ENCODE measurements at places on chromosomes 7 and 10.
A peak's percentile ranks its signal among the peaks of the same experiment; 100 is the strongest.

- H3K27me3 ChIP-seq: no peaks in the 10 kb centered on the region
- peak overlapping the region; percentile 84 for H3K27ac ChIP-seq
- H3K4me1 ChIP-seq: peaks cover 81% of the 10 kb centered on the region
Measured at GRCh38 chr7:134992626-134993179, 6.4 kb downstream of the AGBL3 start.

GRCh38 chr7:12635830-12636229, 51.6 kb upstream of the ARL4A start:
- peaks cover 20% of the 10 kb centered on the region for H3K4me1 ChIP-seq
- no peaks in the 10 kb centered on the region for H3K27me3 ChIP-seq
- no peak for DNase-seq
- H3K4me3 ChIP-seq: peak overlapping the region; percentile 72
- H3K36me3 ChIP-seq: no peaks in the 10 kb centered on the region
- peak overlapping the region; percentile 40 for H3K27ac ChIP-seq

GRCh38 chr7:69762821-69763352, 164.6 kb downstream of the AUTS2 start:
- H3K4me1 ChIP-seq: peaks cover 2% of the 10 kb centered on the region
- no peak for DNase-seq
- no peak overlapping the region for H3K27ac ChIP-seq

DNA sequence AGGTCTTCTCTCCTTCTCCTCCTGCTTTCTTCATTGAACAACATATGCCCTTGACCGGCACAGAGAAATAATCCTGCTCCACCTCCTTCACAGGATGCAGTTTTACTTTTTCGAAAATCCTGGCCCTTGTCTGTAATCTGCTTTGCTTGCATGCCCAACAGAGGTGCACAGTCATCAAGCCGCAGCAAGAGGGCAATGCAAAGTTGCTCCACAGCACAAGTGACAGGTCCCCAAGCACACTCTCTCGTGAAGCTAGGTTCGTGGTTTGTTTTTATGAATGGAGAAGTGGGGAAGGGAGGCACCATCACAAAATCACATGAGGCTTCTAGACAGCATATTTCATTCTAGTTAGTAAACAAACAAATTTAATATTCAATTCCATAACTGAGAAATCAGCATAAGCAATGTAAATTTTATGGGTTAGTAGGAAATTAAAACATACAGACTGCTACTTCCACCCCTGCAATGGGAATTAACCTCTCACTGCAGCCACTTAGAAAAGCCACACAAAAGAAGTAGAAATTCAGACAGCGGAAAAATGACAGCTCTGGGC, 178.8 kb downstream of the TPK1 start:
- H3K4me1 ChIP-seq: no peaks in the 10 kb centered on the region
- no peaks in the 10 kb centered on the region for H3K36me3 ChIP-seq
- no peak overlapping the region for H3K4me3 ChIP-seq

DNA sequence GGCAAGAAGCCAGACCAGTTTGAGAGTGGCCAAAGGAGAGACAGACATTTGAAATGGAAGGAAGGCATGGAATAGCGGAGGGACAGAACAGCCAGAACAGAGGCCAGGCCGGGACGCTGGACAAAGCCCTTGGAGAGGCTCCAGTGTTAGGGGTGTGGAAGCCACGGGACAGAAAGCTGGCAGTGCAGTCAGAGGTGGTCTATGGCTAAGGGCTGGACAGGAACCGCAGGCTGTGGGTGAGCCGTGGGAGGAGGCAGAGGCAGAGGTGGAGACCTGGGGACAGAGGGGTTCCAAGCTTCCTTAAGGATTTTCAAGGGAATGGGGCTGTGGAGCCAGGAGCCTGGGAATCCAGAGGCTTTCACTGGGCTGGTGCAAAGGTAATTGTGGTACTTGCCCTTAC, 301.1 kb downstream of the GFRA1 start:
- no peak overlapping the region for H3K4me3 ChIP-seq
- no peaks in the 10 kb centered on the region for H3K36me3 ChIP-seq
- no peak for DNase-seq
- H3K27ac ChIP-seq: no peak overlapping the region

GRCh38 chr10:48246501-48246900, 28.0 kb downstream of the FRMPD2 start:
- peaks cover 3% of the 10 kb centered on the region for H3K27me3 ChIP-seq
- no peak overlapping the region for H3K4me3 ChIP-seq
- H3K36me3 ChIP-seq: no peaks in the 10 kb centered on the region
- H3K27ac ChIP-seq: no peak overlapping the region
- DNase-seq: no peak
- no peaks in the 10 kb centered on the region for H3K4me1 ChIP-seq

DNA sequence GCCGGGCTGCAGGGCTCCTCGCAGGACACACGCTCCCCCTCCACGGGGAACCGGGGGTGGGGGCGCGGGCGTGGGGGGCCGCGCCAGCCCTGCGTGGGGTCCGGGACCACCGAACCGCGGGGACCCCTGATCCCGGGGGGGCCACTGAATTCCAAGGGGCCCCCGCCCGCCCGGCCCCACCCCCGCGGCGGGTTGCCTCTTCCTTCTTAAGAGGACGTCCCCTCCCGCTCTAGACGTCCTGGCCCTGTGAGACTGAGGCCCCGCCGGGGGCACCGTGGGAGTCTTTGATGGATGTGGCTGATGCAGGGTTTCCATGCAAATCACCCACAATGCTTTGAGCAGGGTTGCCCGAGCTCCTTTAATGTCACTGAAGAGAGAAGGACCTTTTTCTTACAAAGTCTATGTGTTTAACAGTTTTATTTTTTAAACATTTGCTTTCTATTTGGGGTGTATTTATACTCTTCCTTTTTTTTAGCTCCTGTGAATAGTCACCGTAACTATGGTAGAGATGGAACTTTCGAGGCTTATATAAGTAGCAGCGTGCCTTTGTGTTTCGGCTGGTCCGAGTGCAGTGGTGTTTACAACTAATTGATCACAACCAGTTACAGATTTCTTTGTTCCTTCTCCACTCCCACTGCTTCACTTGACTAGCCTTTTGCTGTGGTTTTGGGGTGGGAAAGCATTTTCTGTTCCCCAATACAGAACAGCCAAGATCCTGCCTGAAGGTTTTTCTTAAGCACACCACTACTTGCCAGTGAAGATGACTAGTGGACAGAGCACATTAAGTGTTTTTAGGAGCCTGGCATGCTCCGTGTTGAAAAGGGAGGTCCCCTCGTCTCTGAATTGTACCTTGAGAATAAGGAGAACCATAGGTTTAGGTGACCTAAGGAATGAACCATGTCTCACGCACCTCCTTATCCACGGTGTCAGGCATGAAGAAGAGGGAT, 44.8 kb downstream of the PDIA4 start:
- peaks cover 4% of the 10 kb centered on the region for H3K36me3 ChIP-seq
- peak overlapping the region; percentile 95 for H3K4me3 ChIP-seq
- peaks cover 63% of the 10 kb centered on the region for H3K4me1 ChIP-seq
- peaks cover 11% of the 10 kb centered on the region for H3K27me3 ChIP-seq
- DNase-seq: peak; percentile 83

DNA sequence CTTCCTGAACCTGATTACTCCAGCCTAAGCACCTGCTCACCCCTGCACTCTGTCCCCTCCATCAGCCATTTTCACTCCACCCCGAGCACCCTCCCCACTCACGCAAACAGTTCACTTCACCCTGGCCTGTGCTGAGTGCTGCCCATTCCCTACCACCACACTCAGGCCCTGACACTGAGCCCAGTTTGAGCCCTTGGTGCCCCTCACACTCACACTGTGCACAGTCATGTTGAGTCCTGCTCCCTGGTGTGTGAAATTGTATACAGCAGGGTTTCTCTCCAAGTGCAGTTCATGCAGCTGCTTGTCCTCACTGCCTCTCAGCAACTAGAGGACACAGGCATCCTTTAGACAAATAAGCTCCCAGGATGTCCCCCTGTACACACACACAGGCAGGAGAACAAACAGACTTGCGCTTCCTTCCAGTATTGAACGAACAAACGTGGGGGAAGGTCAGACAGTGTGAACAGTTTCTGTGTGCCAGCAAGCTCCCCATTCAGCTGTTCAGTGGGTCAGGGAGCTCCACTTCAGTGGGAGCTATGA, 6.8 kb downstream of the MYO1G start:
- no peaks in the 10 kb centered on the region for H3K27me3 ChIP-seq
- H3K36me3 ChIP-seq: peaks cover 77% of the 10 kb centered on the region

- H3K27me3 ChIP-seq: no peaks in the 10 kb centered on the region
- no peak overlapping the region for H3K27ac ChIP-seq
- no peak for DNase-seq
- H3K36me3 ChIP-seq: no peaks in the 10 kb centered on the region
- no peaks in the 10 kb centered on the region for H3K4me1 ChIP-seq
Measured at GRCh38 chr10:88540351-88540750, 42.8 kb downstream of the RNLS start.
